NCI-H2029 (cell line): ENCODE measurements at places on chromosomes 5 and 9.

DNA sequence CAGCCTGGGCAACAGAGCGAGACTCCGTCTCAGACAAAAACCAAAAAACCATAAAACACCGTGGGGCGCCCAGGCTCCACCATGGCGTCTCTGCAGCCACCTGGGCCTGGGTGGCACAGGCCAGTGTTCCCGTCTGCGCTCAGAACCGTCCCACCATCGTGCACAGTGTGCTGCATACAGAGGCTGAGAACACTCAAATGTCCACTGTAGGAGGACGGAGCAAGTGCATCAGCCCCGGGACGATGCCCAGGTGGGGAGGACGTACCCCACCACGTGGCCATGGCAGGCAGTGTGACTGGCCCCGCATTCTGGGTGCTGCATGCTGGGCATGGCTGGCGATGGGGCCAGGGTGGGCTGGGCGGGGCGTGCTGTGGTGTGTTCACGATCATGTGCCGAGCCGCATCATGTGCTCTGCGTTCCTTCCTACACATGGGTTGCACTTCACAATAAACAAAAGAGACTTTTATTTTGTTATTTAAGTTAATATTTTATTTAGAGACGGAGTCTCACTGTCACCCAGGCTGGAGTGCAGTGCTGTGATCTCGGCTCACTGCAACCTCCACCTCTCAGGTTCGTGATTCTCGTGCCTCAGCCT lies 37.8 kb downstream of the EXD3 start:
- no peak for DNase-seq

DNA sequence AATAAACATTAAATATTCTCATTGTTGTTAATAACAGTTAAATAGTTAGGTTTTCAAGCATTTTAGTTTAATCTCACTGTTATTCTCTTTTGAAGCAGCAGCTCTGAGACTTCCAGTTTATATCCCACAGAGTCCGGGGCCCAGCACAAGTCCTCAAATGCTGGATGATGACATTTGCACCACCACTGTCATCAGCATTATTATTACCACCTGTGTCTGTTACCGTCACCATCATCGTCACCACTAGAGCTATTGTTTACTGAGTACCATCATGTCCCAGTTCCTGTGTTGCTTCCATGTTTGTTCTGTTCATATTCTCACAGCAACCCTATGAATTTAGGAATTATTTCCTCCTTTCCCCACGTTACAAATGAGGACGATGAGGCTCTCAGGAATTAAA lies 169.2 kb upstream of the NR3C1 start:
- DNase-seq: no peak

DNA sequence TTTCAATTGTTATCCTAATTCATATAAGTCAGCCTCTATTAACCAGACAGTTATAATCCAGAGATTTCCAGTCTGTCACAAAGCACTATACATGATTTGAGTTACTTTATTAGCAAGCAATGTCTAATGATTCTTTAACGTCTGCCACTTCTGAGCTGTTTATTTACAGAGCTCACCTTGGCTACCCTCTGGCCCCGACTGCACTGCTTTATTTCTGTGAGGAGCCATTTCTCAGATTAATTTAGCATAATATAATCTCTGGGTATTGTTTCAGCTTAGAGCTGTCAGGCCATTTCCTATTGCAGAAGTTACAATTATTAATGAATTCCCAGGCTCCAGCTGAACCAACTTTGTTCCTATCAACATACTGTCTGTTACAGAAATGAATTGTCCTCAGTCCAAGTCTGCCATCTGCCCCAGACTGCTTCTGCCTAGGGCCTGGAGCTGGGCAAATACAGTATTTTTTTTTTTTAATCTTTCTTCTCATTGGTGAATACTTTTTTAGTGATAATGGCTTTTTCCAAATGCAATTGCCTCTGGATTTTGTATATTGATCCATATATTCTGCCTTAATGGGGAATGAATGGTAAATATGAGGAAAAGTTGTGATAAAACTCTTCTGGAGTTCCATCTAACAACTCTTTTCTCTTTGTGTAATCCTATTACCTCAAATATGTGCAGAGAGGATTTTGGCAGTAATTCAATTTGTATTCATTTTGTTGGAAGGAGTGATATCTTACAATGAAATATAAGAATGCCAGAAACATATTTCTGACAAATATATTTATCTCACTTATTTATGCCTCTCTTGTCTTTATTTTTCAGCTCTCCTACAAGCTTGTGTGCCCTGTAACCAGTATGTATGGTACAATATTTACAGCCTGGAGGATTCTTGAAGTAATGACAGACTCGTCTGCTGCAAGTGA lies 104.7 kb downstream of the FOCAD start:
- DNase-seq: no peak

- DNase-seq: peak; percentile 20
Observed at GRCh38 chr5:170638454-170639220, 134.8 kb downstream of the KCNIP1 start.

DNA sequence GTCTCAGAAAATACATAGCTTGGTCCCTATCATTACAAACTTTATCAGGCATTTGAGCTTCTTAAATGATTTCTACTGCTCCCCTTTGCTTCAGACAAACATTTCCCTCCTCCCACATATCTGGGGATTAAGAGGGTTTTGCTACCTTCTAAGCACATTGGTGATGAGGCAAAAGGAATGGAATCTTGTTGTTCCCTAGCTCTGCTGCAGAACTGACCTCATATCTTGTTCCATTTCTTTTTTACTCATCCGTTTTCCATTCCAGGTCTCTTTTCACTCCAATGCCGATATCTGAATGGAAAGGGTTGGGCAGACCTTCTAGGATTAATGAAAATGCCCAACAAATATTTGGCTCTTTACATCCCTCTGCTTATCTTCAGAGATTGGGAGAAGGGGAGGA lies 444.6 kb downstream of the ZNF608 start:
- no peak for DNase-seq

DNA sequence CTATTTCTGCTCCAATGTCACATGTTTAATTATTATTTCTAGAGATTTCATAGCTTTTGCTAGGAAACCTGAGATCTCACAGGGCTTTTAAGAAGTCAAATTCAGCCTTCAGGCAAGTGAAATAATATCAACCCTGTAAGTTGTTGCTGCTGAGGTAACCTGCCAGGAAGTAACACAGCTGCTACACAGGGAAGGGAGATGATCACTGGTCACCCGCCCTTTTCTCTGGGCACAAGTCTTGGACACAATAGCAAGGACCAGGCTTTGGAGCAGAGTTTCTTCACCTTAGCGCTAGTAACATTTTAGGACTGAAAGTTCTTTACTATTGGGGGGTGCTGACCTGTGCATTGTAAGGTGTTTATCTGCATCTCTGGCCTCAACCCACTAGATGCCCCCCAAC lies 50.1 kb downstream of the PTTG1 start:
- DNase-seq: no peak

GRCh38 chr9:126055381-126055985 lies 271.1 kb upstream of the MVB12B start:
- DNase-seq: no peak
